Activated gamma-delta T cell treated with Interleukin-2 at 50 U/mL for 16 hours (primary cell): ENCODE measurements at places on chromosomes 7 and 10.

GRCh38 chr10:107230887-107231286 is 66.4 kb upstream of the SORCS1 start:
- no peak for DNase-seq

- DNase-seq: no peak
Observed at GRCh38 chr10:29746080-29746797, 111.5 kb upstream of the SVIL start.

GRCh38 chr10:50456719-50457118 is 167.0 kb downstream of the SGMS1 start:
- no peak for DNase-seq

DNA sequence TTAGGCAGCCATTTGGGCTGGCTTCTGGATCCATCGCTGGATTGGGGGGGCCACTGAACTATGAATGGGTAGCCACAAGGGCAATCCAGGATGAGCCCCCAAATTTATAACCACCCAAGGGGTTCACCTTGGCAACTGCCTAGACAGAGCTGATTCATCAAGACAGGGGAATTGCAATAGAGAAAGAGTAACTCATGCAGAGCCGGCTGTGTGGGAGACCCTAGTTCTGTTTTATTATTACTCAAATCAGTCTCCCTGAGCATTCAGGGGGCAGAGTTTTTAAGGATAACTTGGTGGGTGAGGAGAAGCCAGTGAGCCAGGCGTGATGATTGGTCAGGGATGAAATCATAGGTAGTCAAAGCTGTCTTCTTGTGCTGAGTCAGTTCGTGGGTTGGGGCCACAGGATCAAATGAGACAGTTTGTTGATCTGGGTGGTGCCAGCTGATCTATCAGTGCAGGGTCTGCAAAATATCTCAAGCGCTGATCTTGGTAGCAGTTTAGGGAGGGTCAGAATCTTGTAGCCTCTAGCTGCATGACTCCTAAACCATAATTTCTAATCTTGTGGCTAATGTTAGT is 57.9 kb downstream of the DNAJB9 start:
- no peak for DNase-seq

- no peak for DNase-seq
Observed at GRCh38 chr7:47071866-47072265, 510.0 kb downstream of the TNS3 start.

- DNase-seq: no peak
Observed at GRCh38 chr7:43328785-43329380, 216.4 kb downstream of the HECW1 start.

DNA sequence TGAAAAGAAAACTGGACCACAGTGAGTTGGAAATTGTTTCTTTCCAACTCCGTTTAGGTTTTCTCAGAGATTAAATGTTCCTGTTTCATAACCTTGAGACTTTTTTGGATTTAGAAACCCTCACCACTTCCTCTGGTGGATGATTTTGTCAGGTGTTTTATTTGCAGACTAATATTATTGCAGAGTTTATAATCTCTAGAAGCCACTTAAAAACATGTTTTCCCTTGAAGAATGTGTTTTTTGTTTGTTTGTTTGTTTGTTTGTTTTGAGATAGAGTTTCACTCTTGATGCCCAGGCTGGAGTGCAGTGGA is 520 bp upstream of the MICU1 start:
- DNase-seq: no peak

- DNase-seq: no peak
Observed at GRCh38 chr10:113044016-113044755, 94.1 kb downstream of the TCF7L2 start.

DNA sequence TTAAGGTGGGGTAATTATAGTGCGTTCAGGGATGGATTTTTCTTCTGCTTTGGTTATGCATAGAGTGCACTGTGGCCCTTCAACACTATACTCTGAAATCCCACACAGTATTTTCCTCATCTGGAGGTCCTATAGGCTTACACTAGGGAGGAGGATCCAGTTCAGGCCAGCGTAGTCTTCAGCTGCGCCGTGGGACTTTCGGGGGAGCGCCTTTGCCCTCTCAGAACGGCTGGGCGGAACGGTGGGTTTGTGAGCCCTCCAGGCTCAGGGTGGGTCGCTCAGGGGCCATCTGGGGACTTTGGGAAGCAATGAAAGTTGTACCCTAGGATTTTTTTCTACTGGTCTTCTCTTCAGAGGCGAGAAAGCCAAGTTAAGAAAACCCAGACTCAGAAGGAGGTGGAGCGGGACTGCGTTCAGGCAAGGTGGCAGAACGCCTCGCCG is 652 bp upstream of the VPS26A start:
- DNase-seq: no peak

DNA sequence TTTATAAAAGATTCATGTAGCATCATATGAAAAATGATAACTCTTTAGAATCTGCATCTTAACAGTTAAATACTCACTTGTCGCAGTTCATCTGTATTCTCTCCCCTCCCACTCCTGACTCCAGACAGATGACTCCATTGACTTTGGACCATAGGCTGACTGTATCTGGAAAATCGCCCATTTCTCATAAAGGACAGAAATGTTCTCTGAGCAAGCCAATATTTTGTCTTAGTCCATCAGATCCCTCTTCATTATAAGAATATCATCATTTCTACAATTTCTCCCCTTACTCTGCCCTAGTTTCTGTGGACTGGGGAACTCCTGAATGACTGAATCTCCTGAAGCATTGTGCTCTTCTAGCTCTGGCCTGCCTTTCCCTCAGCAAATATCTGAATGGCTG is 125.4 kb downstream of the SEMA3D start:
- no peak for DNase-seq

DNA sequence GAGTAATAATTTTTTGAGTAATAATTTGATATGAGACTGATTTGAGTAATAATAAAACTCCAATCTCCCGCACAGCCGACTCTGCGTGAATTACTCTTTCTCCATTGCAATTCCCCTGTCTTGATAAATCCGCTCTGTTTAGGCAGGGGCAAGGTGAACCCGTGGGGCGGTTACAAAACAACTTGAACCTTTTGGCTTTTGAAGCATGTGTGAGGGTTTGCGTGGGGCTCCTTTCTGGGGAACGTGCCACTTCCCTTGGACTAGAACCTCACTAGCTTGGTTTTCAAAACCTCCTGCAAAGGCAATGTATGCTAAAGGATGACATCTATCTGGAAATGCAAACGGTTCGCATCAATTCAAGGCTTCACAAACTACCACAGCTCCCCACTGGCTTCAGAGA is 1.5 kb downstream of the CRPPA start:
- DNase-seq: no peak

GRCh38 chr10:26832960-26833359 is 27.8 kb downstream of the ABI1 start:
- no peak for DNase-seq

GRCh38 chr10:111082102-111082975 is 5.5 kb downstream of the ADRA2A start:
- DNase-seq: no peak

DNA sequence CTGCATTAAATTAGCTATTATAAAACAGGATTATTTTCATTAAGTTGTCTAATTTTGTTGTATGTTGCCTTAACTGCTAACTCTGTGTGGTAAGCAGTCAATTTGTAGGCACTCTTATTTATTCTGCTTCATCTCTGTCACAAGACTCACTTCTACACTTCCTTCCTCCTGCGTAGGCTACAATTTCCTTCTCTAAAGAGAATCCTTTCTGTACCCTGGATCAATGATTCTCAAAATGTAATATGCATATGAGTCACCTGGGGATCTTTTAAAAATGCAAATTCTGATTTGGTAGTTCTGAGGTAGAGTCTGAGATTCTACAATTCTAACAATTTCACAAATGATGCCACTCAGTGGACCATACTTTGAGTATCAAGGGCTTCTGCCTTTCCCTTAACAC is 4.4 kb upstream of the UBE2D1 start:
- DNase-seq: no peak

DNA sequence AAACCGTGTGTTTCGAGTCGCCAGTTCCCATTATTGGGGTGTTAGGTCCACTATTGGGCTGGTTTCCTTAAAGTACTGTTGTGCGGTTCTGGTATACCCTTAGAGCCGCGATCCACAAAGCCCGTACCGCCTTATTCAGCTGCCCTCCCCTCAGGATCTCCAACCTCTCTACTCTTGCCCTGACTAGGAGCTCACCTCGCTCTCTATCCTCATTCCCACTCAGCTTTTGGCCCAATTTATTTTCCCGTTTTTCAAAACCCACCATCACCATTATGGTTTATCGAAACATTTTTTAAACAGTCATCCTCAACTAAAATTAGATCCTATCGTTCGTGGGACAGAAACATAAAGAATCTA is 461 bp upstream of the ETV1 start:
- no peak for DNase-seq

GRCh38 chr7:157908006-157908782 is 571.4 kb downstream of the DNAJB6 start:
- DNase-seq: no peak

GRCh38 chr7:75010036-75010435 is 45.5 kb downstream of the CASTOR2 start:
- DNase-seq: no peak

- DNase-seq: no peak
Observed at GRCh38 chr7:119664601-119665000, 608.4 kb upstream of the KCND2 start.

DNA sequence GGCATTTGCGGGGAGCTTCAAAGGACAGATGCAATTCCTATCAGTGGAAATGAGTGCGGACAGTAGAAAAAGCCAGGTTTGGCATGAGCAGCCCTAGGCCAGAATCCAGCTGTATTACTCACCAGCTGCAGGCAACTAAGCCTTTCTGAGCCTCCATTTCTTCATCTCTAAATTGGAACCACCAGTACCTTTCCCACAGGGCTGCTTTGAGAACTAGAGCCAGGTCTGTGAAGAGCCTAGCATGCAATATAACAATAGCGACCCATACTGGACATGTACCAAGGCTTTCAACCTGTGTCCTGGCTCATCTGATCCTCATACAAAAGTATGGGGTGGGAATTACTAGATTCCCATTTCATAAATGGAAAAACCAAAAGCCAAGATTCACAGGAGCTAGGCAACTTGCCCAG is 101.0 kb downstream of the GSAP start:
- DNase-seq: no peak

GRCh38 chr10:69504576-69505250 is 53.4 kb downstream of the TSPAN15 start:
- DNase-seq: no peak

- no peak for DNase-seq
Observed at GRCh38 chr7:43077285-43077684, 35.2 kb upstream of the HECW1 start.

- no peak for DNase-seq
Observed at GRCh38 chr7:137417464-137417863, 73.9 kb upstream of the PTN start.

DNA sequence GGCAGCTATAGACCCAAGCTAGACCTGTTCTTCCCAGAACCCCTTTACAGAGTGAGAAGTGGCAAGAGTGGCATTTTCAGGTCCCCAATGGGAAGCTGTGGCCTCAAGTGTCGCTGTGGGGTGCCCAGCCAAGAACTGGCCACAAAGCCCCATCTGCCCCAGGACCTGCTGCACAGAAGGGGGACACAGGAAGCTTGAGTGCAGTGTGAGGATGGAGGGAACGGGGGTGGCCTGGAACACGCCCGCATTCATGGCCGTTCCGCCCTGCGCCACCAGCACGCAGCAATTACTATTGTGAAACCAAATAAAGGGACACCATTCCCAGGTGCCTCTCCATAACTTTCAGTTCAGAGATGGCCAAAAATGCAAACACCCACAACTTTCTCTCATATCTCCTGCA is 237.6 kb upstream of the TCERG1L start:
- no peak for DNase-seq

DNA sequence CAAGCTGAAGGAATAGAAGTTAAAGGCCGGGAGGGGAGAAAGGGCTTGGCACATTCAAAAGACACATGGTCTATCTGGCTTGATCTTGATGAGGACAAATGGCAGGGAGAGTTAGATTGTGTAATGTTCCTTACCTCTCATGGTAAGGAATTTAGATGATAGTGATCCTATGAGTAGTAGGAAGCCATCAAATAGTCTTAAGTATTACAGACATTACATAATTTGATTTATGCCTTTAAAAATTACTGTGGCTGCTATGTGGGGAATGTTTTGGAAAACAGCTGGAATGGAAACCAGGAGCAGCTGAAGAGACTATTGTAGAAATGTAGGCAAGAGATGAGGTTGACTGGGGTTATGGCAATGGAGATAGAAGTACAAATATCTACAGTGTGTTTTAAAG is 351.3 kb upstream of the BMPER start:
- DNase-seq: no peak

DNA sequence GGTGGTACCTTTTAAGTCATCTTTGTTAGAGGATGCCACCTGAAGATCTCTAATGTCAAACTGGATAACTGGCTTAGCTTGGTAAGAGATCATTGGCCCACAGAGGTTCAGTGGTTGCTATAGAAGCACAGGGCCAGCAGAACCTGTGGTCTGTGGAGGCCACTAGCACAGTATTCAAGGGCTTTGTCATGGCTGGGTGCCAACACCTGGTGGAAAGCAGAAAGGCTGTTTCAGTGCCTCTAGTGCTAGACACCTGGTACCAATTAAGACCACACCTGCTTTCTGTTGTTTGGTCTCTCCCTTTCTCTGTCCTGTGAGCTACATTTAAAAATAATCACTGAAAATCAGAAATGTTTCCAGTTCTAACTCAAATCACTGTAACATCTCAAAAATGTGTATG is 10.0 kb upstream of the PCGF5 start:
- peak; percentile 15 for DNase-seq

DNA sequence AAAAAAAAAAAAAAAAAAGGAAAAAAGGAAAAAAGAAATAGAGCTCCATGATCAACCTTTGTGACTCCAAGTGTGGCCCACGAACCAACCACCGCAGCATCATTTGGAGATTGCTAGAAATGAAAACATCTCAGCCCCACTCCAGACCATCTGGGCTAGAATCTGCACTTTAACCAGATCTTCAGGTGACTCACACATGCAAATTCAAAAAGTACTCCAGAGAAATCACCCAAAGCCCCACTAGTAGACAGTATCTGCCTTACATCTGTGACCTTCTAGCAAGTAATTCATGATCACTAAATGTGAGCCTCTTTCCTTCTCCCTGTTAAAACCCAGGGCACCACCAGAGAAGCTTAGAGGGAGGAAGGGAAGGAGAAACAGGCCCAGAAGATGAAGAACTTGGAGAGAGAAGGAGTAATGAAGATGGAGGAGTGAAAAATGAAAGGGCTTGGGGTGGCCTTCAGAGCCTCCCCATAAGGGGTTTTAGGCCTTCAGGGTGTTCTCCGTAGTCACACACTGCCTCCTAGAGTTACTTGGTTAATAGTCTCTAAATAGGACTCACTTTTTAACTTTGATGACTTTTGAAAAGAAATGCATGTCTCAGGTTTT is 94.0 kb downstream of the SLC37A3 start:
- peak; percentile 32 for DNase-seq

GRCh38 chr7:100053215-100053614 is 3.6 kb downstream of the ZSCAN21 start:
- peak; percentile 5 for DNase-seq
